ENCODE measurements at places on chromosomes 11 and 22.

- no peak for DNase-seq
Observed at GRCh38 chr22:42281706-42282251, 11.3 kb upstream of the TCF20 start.

DNA sequence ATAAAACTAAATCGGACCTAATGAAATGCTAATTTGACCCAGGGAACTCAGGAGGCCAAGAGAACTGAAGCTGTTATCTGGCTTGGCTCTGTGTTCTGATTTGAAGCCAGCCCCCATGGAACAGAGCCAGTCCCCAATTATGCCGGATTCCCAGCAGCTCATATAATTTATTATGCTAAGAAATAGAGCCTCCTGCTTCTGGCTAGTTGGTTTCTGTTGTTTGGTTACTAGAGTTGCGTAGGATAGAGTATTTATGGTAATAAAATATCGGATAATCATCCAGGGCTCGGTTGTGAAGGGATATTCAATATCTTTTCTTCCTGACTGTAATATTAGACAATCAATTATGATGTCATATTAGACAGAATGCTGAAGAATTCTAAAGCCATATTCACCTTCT is 120.4 kb upstream of the TTC12 start:
- DNase-seq, result no peak

GRCh38 chr11:111124724-111125123 is 120.8 kb upstream of the POU2AF2 start:
- no peak for DNase-seq

GRCh38 chr22:30610299-30610698 is 3.3 kb downstream of the TCN2 start:
- no peak for DNase-seq

GRCh38 chr11:95371153-95371552 is 140.2 kb upstream of the SESN3 start:
- DNase-seq, result no peak

GRCh38 chr11:128420265-128420664 is 167.1 kb downstream of the ETS1 start:
- no peak for DNase-seq

- DNase-seq, result no peak
Observed at GRCh38 chr11:61546663-61547062, 34.2 kb downstream of the SYT7 start.

GRCh38 chr11:26043665-26044064 is 288.3 kb upstream of the ANO3 start:
- no peak for DNase-seq

DNA sequence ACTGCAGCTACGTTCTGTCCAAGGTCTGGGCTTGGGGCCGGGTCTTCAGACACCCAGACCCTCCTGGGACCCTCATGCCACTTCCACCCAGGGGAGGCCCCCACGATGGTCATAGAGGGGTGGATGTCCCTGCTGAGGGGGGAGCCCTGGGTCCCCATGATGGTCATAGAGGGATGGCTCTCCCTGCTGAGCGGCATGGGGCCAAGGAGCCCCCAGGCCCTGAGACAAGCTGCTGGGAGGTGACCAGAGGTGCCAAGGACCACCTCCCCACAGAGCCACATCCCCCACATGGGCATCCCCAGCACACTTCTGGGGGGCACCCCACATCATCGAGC is 7.2 kb downstream of the MUC5B start:
- DNase-seq, result no peak

- no peak for DNase-seq
Observed at GRCh38 chr11:121119440-121119839, 18.4 kb downstream of the TECTA start.

DNA sequence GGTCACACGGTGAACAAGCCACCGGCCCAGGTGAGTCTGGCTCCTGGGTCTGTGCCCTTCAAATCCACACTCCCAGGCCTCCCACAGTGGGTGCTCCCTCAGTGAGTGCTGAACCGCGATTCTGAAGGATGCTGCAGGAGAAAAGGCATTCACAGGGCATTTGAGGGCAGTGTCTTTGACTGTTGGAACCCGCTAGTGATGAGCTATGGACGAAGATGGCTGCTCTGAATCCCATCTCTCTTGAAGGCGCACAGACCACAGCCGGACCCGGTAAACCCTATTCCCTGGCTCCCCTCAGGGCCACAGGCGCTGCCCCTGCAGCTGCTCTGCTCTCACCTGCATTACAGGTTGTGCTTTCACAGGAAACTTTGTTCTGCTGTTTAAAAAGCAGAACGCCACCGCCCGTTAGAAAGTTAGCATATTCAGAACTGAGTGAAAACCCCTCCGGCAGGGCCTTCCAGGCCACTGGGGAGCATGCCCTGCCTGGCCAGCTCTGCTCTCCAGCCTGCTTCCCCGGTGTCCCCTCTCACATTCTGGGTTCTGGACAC is 3.2 kb downstream of the LRRC32 start:
- DNase-seq, result no peak

- DNase-seq, result no peak
Observed at GRCh38 chr11:93936460-93936859, 84.7 kb upstream of the HEPHL1 start.

GRCh38 chr11:132691848-132692550 is 840.3 kb downstream of the OPCML start:
- no peak for DNase-seq

DNA sequence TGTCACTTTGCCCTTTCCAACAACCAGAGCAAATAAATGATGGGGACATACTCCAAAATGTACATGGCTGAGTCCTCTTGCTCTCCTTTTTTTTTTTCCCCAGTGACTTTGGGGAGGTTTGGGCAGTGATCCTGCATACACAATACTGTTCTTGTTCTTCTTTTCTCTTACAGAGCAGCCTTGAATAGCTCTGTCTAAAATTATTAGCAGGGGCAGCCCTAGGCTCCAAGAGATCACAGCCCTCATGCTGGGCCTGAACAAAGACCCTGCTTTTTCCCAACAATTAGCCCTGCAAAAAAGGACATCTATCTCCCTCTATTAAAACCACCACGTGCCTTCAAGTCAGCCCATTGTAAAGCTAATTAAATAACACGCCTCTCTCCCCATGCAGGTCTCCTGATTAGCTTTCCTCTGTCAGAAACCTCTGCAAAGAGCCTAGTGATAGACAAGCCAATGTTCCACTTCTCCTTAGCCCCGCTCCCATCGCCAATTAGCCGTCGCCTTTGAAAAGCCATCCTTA is 54.7 kb downstream of the ETS1 start:
- DNase-seq, result no peak

- DNase-seq, result no peak
Observed at GRCh38 chr11:109023036-109023435, 358.2 kb downstream of the DDX10 start.

All from hypothalamus (tissue), 51 donors.